Caki2 (cell line): ENCODE measurements at places on chromosomes 1 and 21. TPM values are rescaled to one million over a fixed set of nuclear protein-coding genes. Genes with fewer than 3 reads are reported as not detected.

- DNase-seq: no peak
Measured at GRCh38 chr1:49630156-49630555, 393.6 kb downstream of the AGBL4 start.

XKR8 gene
- total RNA-seq: 13.8 and 15.1 TPM in 2 replicates

DNA sequence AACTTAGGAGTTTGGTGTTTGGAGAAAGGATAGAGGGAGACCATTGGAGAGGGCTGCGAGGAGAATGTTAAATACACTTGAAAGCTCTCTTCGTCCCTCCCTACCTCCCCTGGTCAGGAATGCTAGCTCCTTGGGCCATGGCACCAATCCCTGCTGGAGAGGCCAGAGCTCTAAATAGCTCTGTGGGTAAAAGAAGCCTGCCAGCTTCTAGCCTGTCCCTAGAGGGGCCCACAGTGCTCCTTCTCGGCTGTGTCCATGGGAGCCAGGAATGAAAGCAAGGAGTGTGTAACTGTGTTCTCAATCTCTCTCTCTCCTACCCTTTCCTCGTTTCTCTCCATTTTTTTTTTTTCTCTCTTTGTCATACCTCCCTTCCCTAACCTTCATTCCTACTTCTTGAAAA, at the start of gene CCDC190:
CCDC190 (minus strand) TSS at position 75 of the 400 bp plus-strand sequence. CDS start 1,529 bp downstream, outside the sequence.
- no peak for DNase-seq

DNA sequence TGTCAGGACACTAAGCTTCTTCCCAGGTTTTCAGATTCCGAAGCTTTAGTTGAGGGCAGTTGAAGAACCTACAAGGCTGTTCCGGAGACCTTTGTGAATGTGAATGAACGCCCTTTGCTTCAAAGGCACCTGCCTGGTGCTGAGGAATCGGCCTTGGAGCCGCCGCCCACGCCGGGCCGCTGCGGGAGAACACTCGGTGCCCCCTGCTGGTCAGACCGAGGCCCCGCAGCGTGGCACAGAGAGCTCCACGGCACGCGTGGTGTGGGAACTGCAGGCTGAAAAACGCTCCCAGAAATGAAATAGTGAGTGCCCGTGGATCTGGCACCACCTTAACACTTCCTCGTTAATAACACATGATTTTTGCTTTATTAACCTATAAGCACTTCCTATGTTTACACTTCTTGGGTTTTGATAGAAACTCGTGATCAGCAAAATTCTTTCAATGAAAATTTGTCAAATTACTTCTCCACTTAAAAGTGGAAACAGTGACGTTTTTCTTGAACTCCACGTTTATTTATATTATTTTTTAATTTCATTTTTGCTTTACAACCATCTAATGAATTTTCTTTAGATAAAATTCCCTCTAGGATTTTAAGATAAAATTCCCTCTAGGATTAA, 460.6 kb downstream of the DSCAM start:
- DNase-seq: peak; percentile 26

- DNase-seq: no peak
Measured at GRCh38 chr21:37550618-37551330, 184.2 kb downstream of the DYRK1A start.
